Type B pancreatic cell (in vitro differentiated cells): ENCODE measurements at places on chromosomes 13 and 19. TPM values are rescaled to one million over a fixed set of nuclear protein-coding genes. Genes with fewer than 3 reads are reported as not detected.

The ETHE1 gene
- total RNA-seq = 57.3 and 116 TPM in 2 replicates

The SHC2 gene
- 35.4 and 40.5 TPM in 2 replicates for total RNA-seq

DNA sequence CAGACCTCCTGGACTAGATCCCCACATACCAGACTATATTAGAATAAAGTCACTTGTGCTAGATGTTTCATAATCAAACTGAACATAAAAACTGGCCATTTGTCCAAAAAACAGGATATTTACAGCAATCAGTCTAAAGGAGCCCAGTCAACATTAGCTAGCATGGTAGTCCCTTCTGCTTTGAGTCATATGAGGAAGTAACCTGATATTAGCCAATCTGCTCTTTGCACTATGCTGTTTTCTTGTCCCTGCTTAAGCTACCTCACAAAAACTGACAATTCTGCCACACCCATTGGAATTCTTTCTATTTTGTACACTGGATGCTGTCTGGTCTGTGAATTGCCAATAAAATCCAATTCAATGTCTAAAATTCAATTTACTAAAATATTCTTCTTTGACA is 1824.2 kb downstream of the OLFM4 start:
- DNase-seq = no peak
- H3K4me1 ChIP-seq = no peaks in the 10 kb centered on the region
- H3K36me3 ChIP-seq = no peaks in the 10 kb centered on the region
- no peak overlapping the region for H3K27ac ChIP-seq
- H3K4me3 ChIP-seq = no peak overlapping the region

GRCh38 chr19:6730153-6730804 is 7.1 kb downstream of the GPR108 start:
- H3K27ac ChIP-seq = no peak overlapping the region
- H3K4me1 ChIP-seq = no peaks in the 10 kb centered on the region

- no peak for DNase-seq
- H3K36me3 ChIP-seq = no peaks in the 10 kb centered on the region
- H3K4me3 ChIP-seq = no peak overlapping the region
- H3K27ac ChIP-seq = no peak overlapping the region
- no peaks in the 10 kb centered on the region for H3K4me1 ChIP-seq
- H3K27me3 ChIP-seq = peaks cover 6% of the 10 kb centered on the region
Observed at GRCh38 chr19:13646758-13647157, 117.6 kb upstream of the MRI1 start.

GRCh38 chr19:35404879-35405622 is 34.2 kb downstream of the GPR42 start:
- H3K27ac ChIP-seq = no peak overlapping the region
- H3K36me3 ChIP-seq = no peaks in the 10 kb centered on the region
- no peaks in the 10 kb centered on the region for H3K4me1 ChIP-seq
- H3K27me3 ChIP-seq = peaks cover 19% of the 10 kb centered on the region
